ENCODE measurements at places on chromosomes 16 and 17.

DNA sequence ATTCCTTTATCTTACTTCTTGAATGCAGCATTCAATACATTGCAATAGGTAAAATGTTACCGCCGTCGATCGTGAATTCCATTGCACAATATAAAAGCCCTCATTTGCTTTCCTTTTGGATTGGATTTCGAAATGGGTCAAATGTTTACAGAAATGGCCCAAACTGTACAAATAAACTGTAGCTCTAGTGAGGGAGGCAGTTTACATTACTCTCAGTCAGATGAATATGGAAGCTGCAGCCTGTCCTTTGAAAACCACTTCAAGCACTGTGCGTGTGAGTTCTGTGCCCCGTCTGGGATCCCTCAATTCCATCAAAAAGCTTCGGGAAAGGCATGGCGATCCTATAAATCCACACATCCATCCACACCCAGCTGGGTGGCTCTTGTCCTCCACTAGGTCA lies 258.6 kb upstream of the FOXF1 start:
- no peak for DNase-seq

GRCh38 chr17:58577696-58578095 lies 63.3 kb upstream of the MTMR4 start:
- DNase-seq = peak; percentile 7

- DNase-seq = no peak
Measured at GRCh38 chr16:86018487-86018886, 119.5 kb downstream of the IRF8 start.

- DNase-seq = no peak
Measured at GRCh38 chr17:58184986-58185761, 7.4 kb upstream of the EPX start.

- DNase-seq = no peak
Measured at GRCh38 chr17:27466743-27467375, 10.6 kb downstream of the KSR1 start.

GRCh38 chr16:4604401-4604800 lies 10.3 kb downstream of the UBALD1 start:
- no peak for DNase-seq

- DNase-seq = no peak
Measured at GRCh38 chr16:7378024-7378695, 45.5 kb downstream of the RBFOX1 start.

- no peak for DNase-seq
Measured at GRCh38 chr16:57091200-57091974, 996 bp upstream of the CPNE2 start.

DNA sequence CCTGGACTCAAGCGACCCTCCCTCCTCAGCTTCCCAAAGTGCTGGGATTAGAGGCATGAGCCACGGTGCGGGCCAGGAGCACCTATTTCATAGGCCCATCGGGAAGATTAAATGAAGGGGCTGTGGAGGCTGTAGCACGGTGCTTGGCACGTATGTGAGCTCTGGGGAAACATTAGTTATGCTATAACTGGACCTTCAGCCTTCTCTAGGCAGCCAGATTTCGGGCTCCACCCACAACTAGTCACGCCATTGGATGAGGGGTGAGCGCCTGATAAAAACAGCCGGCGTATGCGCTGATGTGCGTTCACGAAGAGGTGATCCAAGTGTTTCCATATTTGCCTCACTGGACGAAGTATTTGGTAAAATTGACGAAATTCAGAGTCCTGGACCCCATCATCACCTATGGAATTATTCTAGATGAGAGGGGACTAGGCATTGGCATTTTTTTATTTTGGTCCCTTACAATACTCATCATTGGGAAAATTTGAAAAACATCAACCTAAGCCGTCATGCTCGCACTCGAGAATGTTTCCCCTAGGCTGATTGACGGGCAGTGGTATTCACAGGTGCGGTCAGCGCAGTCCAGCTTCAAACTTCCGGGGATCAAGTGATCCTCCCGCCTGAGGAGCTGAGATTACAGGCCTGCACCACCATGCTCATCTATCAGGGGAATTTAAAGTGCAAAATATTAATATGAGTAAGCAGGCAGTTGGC lies 1.8 kb upstream of the ANKRD11 start:
- no peak for DNase-seq

DNA sequence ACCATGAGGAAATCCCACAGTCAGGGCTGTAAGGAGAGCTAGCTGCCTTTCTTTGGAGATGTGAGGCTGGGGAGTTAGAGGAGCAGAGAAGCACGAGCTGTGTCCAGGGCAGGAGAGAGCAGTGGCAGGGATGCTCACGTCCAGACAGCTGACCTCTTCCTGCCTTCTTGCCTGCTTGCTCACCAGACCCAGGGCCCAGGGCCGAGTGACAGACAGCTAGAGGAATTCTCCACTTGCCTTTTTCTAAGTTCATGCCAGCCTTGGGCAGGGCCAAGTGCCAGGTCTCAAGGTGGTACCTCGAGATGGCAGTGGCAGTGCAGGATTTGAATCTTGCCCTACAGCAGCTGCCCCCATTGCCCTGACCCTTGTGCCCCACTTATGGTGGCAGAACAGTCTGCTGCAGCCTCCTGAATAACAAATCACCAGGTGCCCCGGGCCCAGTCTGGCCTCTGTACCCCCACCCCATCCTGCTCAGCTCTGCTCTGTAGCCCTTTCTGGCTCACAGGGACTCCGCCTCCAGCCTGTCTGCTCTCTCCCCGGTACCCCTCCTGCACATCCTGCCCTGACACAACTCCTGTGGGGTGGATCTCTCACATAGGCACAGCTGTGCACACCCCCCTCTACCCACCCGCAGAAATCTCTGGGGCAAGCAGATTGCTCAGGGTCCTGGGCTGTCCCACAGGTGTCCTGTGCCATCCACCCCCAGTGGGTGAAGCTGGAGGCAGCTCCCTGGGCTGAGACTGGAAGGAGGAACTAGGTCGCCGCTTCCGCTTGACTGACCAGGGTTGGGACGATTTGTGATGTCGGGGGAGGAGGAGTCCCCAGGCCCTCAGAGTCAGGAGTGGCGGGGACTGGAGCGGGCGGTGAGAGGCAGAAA lies 25.9 kb downstream of the GRIN2C start:
- no peak for DNase-seq

DNA sequence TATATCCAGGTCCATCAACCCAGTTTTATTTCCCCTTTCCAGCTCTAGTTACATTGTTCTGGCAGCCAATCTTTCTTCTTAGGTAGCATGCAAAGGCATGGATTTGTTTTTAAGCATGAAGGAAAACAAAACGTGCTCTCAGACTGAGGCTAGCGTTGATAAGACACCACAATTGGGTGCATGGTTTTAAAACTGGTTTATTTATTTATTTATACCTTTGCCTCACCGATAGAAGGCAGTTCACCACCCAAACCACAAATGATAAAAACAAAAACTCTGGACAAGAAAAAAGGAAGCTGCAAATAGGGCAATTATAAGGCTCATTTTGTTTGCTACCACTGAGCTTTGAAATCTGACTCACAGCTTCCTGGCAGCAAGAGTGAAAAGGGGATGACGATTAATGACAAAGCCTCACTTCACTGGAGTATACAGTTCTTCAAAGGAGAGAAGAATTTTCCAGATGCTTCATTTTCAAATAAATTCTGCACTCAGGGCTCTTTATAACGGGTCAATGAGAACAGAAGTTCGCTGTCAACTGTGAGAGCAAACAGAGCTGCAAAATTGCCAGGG lies 278.4 kb upstream of the IRX5 start:
- no peak for DNase-seq

GRCh38 chr17:68613739-68614298 lies 12.7 kb upstream of the FAM20A start:
- DNase-seq = peak; percentile 20

Measured in AG09319 (cell line).